ENCODE measurements at places on chromosomes 3 and 15. TPM values are rescaled to one million over a fixed set of nuclear protein-coding genes. Genes with fewer than 3 reads are reported as not detected.
A peak's percentile ranks its signal among the peaks of the same experiment; 100 is the strongest.

ZKSCAN7 gene
- total RNA-seq = 0.78 TPM

- no peak for ATAC-seq
Observed at GRCh38 chr3:171399842-171400241, 60.4 kb downstream of the TNIK start.

SLC12A1 gene
- total RNA-seq = not detected

SLC22A14 gene
- total RNA-seq = 0.11 TPM

DNA sequence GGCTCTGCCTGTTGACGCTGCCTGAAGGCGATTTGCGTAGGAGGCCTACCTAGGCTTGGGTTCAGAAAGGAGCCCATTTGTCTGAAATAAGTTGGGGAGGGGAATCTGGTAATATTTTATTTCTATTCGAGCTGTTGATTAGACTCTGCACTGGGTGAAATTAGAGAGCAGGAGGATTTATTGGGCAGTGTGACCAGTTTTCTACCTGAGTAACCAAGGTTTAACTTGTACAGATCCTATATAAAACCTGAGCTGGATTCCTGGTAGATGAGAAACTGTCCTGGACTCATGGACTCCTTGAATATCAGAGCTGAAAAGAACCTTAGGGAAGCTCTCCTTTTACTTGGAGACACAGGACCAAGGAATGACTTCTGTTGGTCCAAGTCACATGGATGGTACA is 19.6 kb upstream of the GPR156 start:
- ATAC-seq = no peak

FBXW12 gene
- not detected for total RNA-seq

PDHB gene
- 66.6 TPM for total RNA-seq

DNA sequence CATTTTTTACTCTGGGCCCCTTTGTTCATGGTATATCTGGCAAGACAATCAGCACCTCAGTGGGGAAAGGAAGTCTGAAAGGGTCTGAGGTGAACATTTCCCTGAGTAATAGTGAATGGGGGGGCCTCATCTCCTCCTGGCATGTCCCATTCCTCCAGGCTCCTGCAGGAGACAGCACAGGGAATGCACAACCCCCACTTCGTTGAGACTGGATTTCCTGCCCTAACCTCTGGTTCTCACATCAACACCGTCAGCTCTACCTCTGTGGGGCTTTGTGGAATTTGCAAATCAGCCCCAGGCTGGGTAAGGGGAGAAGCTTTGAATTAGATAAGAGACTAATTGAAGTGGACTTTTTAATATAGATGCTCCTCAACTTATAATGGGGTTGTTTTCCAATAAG is 168.3 kb upstream of the TRIM42 start:
- no peak for ATAC-seq

DNA sequence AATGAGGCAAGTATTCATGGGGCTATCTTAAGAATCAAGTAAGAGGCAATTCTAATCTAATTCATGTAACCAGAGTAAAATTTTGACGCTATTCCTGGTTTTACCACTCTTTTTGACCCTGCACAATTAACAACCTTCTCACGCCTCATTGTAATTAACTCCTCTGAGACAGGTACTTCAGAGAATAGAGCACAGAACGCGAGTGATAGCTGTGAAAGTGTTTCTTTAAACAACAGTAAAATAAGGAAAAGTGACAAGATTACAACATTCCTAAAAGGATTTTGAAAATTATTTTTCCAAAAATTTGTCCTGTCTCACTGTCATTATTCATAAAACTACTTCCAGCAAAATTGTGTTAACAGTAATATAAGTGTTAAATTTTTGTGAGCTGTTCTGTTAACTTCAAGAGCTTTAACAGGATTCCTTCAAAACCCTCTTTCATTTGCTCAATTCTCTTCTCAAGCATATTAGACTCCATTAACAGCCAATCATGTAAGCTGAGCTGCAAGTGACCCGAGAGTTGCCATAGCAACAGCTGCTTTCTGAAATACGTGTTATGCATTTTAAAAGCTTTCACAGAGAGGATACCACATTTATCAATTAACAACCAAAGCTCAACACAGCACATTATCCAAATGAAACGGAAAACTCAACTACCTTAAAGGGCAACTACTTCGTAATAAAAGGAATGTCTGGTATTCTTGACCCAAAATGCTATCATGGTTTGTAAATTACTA is 93.1 kb downstream of the STAG1 start:
- ATAC-seq = no peak

DNA sequence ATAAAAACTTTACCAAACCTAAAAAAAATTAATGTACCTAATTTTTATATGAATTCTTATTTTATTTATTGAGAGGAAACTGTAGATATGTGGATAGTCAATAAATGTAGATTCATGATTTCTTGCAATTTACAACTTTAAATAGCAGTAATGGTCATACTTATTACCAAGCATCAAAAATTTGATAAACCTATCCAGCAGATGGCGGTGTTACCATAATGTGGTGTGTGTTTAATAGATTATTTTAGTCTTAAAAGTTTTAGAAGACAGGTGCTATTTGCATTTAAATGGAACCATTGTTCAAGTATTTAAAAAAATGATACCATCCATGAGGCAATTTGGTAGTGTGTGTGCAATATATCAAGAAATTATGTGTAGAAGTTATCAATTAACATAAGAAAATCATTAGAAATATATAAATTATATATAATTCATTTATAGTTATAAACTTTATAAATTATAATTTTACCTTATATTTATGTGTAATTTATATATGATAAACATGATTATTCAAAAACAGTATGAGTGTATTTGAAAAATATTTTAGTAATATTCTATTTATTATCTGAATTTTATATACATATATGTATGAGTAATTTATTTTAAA is 176.0 kb upstream of the BCHE start:
- ATAC-seq = no peak

DNA sequence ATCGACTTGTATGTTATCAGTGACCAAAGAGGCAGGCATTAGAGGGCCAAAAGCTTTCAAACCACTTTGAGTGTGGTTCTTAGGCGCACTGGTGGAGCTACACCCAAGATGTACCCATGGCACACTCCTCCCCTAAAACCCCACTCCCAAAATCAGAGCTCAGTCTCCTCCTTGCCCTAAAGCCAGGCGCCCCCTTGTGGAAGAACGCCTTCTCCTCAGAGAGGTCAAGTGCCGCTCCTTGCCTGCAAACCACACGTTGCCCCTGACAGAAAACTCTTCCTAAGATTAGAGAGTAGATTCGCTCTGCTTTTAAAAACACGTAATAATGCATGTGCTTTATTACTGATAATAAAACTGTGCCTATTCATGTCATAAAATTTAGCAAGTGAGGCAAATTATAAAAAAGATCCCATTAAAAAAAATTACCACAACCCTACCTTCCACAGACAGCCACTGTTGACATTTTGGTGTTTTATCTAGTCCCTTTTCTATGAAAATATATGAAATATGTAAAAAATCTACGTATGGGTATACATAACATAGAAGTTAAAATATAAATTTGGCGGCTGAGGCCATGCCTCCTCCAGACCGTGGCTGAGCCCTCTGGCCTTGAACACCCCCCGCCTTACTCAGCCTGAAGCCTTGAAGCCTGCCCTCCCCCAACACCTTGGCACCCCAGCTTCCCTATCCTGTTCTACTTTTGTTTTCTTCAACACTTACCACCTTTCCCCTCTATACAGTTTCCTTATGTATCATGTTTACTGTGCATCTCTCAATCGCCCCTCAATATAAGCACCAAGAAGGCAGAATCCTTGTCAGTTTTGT is 33.5 kb downstream of the BCL2L10 start:
- ATAC-seq = peak; percentile 80

ZNF80 gene
- total RNA-seq = 0.15 TPM

DNA sequence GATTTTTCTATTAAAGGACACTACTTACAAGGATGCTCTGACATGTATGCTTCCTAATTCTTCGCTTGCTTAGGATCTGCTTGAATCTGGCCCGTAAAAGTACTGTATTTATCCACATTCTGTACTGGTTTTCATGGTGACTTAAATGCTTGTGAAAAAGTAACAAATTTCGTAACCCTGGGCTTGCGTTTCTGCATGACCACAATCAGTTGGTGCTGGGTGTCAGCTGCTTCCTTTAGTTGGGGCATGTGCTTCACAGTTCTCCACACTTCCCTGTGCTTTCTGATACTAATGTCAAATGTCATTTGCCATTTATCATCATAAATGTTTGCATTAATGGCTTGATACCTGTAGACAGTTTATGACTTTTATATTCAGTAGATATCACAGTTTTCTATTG is 218.4 kb upstream of the MLF1 start:
- ATAC-seq = no peak

STRA6 gene
- not detected for total RNA-seq

GRCh38 chr15:48718646-48719045 is 73.1 kb upstream of the FBN1 start:
- no peak for ATAC-seq

PLEKHO2 gene
- total RNA-seq = 21.8 TPM

SCN11A gene
- 0.21 TPM for total RNA-seq

Measured in activated T-helper 17 cell treated with anti-CD3 and anti-CD28 coated beads, Interleukin-2, amount 50 U/mL, for 72 hours (primary cell).